CD4-positive, alpha-beta T cell treated with Interleukin-6 at 100 ng/mL for 8 hours (primary cell): ENCODE measurements at places on chromosomes 2 and 18.

DNA sequence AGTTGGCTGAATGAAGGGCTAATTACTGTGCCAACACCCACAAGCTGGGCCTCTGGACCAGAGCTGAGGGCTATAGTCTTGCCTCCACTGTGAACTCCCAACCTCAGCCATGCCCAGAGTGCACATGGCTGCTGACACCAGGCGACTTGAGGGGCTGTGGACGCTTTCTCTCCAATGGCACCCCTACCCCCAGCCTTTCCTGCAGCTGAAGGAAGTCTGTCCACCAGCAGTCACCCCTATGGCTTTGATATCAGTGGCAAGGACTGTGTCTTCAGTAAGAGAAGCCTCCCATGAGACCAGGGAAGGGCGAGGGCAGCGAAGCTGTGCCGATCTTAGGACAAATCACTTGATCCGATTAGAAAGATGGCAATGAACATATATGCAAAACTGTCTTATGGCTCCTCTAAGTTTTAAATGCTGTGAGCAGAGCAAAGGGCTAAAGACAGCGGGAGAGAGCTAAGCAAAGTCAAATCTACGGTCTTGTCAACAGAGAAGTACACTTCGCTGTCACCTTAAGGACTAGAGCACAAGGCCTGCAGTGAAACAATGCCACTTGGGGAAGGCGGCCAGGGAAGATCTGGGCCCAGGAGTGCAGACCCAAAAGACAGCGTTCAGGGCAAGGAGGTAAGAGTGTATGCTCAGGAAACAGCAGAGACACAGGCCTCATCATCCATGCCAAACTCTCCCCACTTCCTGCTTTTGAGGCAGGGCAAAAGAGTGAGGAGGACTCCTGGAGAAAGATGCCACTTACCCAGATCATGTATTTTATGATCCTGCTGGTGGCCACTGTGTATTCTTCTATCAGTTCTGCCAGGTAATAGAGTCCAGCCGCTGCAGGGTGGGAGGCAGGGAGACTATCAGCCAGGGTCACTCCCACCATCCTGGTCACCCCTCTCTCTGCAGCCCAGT, 1.5 kb downstream of the TEX261 start:
- DNase-seq: no peak

- DNase-seq: peak; percentile 72
Observed at GRCh38 chr2:98835831-98836385, 100.1 kb downstream of the CRACDL start.

DNA sequence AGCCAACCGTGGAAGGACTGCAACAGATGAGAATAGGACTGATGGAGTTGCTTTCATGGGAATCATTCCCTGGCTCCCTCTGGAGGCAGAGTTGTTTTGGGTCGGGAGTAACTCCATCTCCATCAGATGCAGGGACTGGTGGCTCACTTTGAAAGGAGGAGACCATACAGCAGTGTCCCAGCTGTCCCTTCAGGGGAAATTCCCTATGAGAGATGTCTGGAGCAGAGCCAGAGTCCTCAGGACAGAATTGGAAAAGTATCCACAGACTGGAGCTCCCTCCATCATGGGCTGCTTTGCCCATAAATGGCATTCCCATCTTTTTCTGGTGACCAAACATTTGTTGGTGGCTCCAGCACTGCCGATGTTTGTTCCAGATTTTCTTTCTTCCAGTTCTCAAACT, 144.3 kb downstream of the NCK2 start:
- no peak for DNase-seq

GRCh38 chr18:22045221-22045918, 124.0 kb upstream of the GATA6 start:
- DNase-seq: no peak

DNA sequence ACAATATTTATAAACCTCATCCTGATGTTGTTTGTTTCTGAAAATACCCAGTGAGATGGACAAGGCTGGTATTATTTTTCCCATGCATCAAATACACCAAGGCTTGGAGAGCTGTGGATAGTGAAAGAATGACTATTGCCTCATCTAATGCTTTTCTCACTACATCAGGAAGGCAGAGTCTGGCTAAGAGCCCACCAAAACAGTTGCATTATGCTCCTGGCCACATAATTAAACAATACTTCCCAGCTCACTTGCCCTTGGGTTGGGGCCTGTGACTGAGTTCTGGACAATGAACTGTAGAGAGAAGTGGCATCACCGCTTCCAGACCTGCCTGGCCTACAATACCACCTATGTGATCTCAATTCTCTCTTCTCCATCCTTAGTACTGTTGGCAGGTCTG, 46.4 kb upstream of the REEP1 start:
- no peak for DNase-seq

GRCh38 chr2:129763966-129764365, 215.5 kb upstream of the RAB6C start:
- DNase-seq: no peak

DNA sequence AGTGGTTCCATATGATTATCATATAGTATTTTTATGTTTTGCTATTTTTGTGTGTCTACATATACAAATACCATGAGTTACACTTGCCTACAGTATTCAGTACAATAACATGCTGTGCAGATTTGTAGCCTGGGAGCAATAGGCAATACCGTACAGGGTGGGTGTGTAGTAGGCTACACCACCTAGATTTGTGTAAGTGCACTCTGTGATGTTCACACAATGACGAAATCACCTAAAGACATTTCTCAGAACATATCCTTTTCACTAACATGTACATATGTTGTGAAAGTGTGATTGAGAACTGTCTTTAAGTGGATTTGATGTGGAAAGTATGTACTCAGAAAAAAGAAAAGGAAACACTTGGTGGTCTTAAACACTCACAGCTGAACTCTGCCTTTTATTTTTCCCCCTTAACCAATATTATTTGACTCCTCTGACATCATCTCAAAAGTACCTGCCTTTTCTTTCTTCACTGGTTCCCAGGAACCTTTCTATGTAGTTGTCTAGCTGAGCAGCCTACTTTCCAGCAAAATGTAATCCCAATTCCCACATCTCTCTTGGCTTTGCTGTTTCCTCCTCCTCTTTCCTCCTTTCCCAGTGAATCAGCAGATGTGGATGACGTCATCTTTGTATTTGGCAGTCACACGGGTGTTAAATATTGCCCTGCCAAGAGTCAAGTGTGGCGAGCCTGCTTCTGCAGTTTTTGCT, 47.7 kb downstream of the OSBPL6 start:
- DNase-seq: no peak

DNA sequence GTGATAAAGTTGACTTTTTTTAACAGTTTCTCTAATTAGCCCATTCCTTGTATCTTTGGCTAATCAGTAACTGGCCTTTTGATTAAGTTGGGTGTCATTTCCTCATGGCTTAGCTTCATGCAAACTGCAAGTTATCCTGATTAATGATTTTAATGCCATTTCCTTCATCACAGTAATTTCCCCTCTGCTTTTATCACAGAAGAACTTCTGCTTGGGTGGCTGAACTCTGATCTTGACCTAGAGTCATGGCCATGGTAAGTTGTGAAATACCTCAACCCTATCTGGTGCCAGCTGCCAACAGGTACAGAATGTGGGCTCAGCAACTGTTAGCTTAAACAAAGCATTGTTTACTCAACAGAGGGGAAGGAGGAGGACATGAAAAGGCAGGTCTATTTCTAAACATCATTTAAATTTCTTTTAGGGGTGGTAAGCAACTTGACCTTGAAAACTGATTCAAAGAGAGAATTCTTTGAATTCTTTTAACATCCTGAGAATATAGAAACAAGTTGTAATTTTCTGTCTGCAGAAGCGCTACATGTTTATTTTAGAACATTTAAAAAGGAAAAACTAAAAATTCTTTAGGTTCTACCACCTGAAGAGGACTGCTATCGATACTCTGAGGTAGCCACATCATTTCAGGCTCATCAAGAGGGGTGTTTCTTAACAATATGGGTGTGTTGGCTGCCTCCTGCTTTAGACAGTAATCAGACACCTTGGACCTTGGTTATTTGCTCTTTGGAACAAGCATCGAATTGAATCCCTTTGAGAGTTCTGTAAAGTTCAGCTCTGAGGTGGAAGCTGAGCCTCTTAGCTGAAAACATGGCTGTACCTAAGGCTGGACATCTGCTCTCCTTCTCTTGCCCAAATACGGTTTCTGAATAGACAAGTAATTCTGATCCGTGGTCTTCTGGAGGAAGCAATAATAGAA, 39.7 kb downstream of the ANXA4 start:
- DNase-seq: no peak

- DNase-seq: no peak
Observed at GRCh38 chr2:190805843-190806242, 74.8 kb upstream of the GLS start.

GRCh38 chr2:128344101-128344500, 25.4 kb upstream of the HS6ST1 start:
- no peak for DNase-seq

- DNase-seq: no peak
Observed at GRCh38 chr18:70333316-70333715, 44.5 kb downstream of the SOCS6 start.
